ENCODE measurements at places on chromosomes 5 and 9. TPM values are rescaled to one million over a fixed set of nuclear protein-coding genes. Genes with fewer than 3 reads are reported as not detected.

IL3 gene
- not detected for total RNA-seq

PCDHB11 gene
- 0.27 TPM for total RNA-seq

DNA sequence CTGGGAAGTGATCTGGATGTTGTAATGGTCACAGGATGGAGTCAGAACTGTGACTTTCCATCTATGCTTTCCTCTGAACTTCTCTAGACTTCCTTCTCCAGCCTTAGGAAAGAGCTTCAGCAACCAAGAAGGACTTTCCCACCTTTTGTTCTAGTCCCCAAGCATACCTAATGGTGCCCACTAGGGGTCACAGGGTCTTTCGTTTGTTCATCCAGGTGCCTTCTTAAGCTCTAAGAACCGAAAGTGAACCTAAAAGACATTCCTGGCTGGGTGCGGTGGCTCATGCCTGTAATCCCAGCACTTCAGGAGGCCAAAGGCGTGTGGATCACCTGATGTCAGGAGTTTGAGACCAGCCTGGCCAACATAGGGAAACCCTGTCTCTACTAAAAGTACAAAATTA, 1.8 kb upstream of the WNT8A start:
- peak; percentile 17 for DNase-seq

MARCOL gene
- not detected for total RNA-seq

- DNase-seq = no peak
These were observed 279.7 kb upstream of the MSX2 start for GRCh38 chr5:174444479-174445188.

GRCh38 chr5:132313961-132314432, 19.8 kb downstream of the SLC22A4 start:
- no peak for DNase-seq

PARP8 gene
- total RNA-seq = 4.3 TPM

- no peak for DNase-seq
These were observed 102.2 kb upstream of the ITGA1 start for GRCh38 chr5:52685566-52685965.

- no peak for DNase-seq
These were observed 23.9 kb upstream of the CTSL start for GRCh38 chr9:87701931-87702421.

- DNase-seq = no peak
These were observed 98.2 kb downstream of the CAMSAP1 start for GRCh38 chr9:135809166-135809565.

GRCh38 chr5:96734871-96735325, 72.7 kb downstream of the CAST start:
- DNase-seq = no peak

GRCh38 chr9:72255569-72255968, 106.3 kb downstream of the GDA start:
- DNase-seq = no peak

DNA sequence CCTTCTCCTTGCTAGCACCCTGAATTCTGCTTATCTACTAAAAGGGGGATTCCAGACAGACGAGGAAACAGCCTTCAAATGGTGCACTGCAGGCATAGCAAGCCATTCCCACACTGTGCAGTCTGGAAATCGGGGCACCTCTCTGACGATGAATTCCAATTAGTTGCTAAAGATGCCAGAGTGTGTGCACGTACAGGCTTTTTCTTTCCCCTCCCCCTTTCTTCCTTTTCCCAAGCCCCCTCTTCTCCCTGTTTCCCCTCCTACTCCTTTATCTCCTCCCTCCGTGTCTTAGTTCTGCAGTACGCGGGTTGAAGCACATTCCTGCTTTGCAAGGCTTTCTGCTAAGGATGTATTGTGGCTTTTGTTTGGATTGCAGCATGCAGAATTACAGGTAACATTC, at the start of gene GPR21:
TSS of gene GPR21 (plus strand) at position 316 of the 400 bp plus-strand sequence. CDS start 900 bp downstream, outside the sequence.
- DNase-seq = no peak

GRCh38 chr9:125190361-125190801, 778 bp upstream of the PPP6C start:
- peak; percentile 18 for DNase-seq

DNA sequence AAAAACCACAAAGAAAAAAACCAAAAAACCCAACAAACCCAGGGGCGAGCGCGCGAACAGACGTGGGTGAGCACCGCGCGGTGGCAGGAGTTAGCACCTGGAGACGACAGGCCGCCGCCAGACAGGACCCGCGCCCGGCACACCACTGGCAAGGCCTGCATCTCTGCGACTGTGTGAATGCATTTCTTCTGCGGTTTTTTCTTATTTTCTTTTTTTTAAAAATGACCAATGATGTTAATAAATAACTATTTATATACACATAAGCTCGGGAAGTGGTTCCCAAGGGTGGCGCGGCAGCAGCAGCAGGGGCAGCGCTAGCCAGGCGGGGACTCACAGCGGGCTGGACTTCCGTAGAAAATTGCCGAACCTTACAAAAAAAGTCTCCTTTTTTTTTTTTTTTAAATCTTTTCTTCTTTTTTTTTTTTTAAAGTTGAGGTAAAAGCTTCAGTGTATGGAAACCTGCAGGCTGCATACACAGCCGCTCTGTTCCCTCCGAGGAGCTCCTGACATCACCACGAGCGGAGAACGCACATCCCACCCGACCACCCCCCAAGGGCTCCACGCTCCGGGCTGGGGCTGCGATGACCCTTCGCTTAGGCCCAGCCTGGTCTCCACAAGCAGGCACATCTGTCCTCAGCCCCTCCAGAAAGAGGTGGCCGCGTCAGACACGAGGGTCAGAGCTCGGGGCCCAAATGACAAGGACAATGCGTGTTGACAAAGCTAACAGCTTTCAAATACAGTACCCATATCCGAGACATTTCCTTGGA, 7.4 kb downstream of the BRD3OS start:
- DNase-seq = no peak

- no peak for DNase-seq
These were observed 268.9 kb upstream of the TYRP1 start for GRCh38 chr9:12424243-12424642.

DNA sequence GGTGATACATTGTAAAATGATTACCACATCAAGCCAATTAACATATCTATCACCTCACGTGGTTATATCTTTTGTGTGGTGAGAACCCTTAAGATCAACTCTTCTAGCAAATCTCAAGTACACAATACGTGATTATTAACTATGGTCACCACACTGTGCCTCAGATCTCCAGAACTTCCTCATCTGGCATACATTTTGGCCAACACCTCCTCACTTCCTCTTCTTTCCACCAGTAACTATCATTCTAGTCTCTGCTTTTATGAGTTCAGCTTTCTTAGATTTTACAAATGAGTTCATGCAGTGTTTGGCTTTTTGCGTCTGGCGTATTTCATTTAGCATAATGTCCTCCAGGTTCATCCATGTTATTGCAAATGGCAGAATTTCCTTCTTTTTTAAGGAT, 35.8 kb downstream of the PRKACG start:
- DNase-seq = peak; percentile 55

KCNV2 gene
- total RNA-seq = under 0.01 TPM

- DNase-seq = no peak
These were observed 59.2 kb upstream of the OTP start for GRCh38 chr5:77697692-77698091.

NR5A1 gene
- total RNA-seq = 0.54 TPM

DNA sequence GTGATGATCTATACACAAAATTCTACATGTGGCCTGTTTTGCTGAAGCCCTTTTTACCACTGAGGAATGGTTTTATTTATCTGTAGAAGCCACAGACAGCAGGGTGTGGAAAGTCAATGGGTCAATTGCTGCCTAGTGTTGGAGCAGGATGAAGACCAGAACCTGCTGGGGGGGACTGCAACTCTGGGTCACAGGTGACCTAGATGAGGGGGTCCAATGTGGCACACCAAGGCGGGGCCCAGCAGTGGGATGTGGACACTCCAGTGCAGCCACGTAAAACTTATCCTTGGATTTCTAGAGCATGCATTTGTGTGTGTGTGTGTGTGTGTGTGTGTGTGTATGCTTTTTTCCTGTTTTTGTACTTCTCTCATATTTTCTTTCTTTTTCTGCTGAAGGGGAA, 147.5 kb upstream of the PHYKPL start:
- DNase-seq = no peak

DNA sequence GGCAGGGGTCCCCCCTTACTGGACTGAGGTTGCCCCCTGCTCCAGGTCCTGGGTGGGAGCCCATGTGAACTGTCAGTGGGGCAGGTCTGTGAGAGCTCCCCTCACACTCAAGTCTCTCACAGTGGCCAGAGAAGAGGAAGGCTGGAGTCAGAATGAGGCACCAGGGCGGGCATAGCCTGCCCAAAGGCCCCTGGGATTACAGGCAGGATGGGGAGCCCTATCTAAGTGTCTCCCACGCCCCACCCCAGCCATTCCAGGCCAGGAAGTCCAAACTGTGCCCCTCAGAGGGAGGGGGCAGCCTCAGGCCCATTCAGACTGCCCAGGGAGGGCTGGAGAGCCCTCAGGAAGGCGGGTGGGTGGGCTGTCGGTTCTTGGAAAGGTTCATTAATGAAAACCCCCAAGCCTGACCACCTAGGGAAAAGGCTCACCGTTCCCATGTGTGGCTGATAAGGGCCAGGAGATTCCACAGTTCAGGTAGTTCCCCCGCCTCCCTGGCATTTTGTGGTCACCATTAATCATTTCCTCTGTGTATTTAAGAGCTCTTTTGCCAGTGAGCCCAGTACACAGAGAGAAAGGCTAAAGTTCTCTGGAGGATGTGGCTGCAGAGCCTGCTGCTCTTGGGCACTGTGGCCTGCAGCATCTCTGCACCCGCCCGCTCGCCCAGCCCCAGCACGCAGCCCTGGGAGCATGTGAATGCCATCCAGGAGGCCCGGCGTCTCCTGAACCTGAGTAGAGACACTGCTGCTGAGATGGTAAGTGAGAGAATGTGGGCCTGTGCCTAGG, at the start of gene CSF2:
TSS of gene CSF2 (plus strand) at position 559 of the 783 bp plus-strand sequence. CDS start at position 594, 35 bp downstream.
- DNase-seq = no peak

DNA sequence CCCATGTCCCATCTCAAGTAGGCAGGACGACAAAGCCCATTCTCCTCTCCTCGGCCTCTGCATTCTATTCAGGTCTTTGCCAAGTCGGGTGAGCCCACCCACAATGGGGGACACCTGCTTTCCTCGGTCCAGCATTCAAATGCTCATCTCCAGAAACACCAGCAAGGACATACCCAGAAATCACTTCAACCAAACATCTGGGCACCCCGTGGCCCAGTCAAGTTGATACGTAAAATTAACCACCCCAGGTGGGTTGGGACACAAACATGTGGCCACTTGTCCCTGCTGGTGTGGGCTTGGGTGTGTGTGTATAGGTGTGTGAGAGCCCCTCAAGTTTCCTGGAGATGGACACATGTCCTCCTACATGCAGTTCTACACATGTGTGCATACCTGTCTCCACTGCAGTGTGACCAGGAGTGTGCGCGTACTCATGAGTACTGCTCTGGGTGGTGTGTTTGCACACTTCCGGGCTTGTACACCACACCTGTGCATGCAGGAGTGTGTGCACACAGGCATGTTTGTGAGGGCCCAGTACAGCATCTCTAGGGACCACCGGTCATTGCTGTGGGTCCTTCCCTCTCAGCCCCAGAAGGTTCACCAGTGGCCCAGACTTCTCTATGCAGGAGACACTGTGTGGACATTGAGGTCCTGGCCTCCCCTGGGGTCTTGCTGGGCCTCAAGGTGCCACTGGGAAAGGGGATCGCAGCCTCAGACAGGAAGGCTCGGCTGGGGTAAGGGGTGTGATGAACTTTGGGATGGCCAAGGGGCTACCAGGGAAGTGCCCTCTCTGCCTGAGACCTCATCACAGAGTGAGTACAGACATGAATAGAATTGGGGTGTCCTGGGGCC, 35.4 kb upstream of the RXRA start:
- DNase-seq = no peak

FAM200C gene
- total RNA-seq = 2.4 TPM

- DNase-seq = no peak
These were observed 175.8 kb downstream of the TMEM167A start for GRCh38 chr5:82901281-82901888.

- DNase-seq = no peak
These were observed 45.8 kb downstream of the LRRTM2 start for GRCh38 chr5:138829341-138829740.

GRCh38 chr9:119526698-119527097, 157.5 kb upstream of the BRINP1 start:
- no peak for DNase-seq

GRCh38 chr9:6942406-6942805, 184.6 kb downstream of the KDM4C start:
- no peak for DNase-seq

DNA sequence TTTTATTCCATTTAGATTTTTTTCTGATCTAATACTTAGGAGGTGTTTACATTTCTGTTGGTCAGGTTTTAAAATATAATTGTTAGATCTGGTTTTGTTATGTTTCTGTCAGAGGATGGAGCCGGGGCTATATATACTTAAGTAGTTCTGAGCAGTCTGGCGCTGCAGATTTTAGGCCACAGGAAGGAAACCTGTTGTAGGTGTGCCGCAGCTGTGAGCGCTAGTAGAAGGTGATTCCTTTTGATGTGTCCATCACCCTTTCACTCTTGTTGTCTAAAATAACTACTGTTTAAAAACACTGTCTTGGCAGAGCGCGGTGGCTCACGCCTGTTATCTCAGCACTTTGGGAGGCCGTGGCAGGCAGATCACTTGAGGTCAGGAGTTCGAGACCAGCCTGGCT, 17.0 kb downstream of the ZBTB34 start:
- DNase-seq = no peak

C9orf50 gene
- total RNA-seq = not detected
